ENCODE measurements at places on chromosomes 7 and 10. TPM values are rescaled to one million over a fixed set of nuclear protein-coding genes. Genes with fewer than 3 reads are reported as not detected.

GRCh38 chr10:119651514-119652360 is 557 bp downstream of the BAG3 start:
- peak; percentile 38 for DNase-seq
- peak overlapping the region; percentile 97 for H3K27ac ChIP-seq
- peaks cover 13% of the 10 kb centered on the region for H3K36me3 ChIP-seq
- peaks cover 45% of the 10 kb centered on the region for H3K4me1 ChIP-seq

DNA sequence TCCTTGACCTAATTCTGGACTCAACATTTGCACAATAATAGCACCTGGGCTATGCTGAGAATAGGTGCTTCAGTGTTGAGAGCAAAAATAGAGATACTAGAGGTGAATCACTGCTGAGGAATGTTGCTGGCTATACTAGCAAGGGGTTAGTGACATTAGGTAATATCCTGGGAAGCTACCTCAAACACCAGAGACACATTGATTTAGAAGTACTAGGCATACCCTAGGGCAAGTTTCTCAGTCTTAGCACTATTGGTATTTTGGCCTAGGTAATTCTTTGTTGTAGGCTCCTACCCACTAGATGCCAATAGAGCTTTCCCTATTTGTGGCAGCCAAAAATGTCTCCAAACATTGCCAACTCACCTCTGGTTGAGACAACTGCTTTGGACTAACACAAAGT is 484.0 kb upstream of the MBL2 start:
- DNase-seq: no peak
- no peaks in the 10 kb centered on the region for H3K4me1 ChIP-seq
- H3K27ac ChIP-seq: no peak overlapping the region
- H3K36me3 ChIP-seq: no peaks in the 10 kb centered on the region
- no peaks in the 10 kb centered on the region for H3K27me3 ChIP-seq
- H3K4me3 ChIP-seq: no peak overlapping the region

- no peaks in the 10 kb centered on the region for H3K36me3 ChIP-seq
- H3K4me1 ChIP-seq: peaks cover 20% of the 10 kb centered on the region
- no peak overlapping the region for H3K4me3 ChIP-seq
- H3K27me3 ChIP-seq: peaks cover 10% of the 10 kb centered on the region
Measured at GRCh38 chr7:142301923-142302550, 44.2 kb upstream of the PRSS58 start.

DNA sequence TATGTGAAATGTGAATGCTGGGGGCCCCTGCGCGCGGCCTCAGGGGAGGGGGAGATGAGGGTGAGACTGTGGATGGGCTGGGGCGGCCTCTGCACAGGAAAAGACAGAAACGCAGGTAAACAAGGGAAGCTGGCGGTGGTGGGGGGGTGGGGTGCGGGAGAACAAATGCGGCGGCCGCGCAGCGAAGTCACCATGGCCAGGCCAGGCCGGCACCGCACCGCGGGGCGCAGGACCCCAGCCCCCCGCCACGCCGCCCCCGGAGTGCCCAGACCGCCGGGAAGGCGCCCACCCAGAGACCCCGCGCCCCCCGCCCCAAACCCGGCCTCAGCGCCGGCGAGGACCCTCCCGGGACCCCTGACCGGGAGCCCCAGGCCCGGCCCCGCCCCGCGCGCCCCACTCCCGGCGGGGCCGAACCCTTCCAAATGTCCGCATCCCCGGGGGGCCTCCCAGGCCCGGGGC is 14.5 kb upstream of the DNAAF5 start:
- no peak for DNase-seq
- H3K4me3 ChIP-seq: no peak overlapping the region
- H3K27ac ChIP-seq: no peak overlapping the region
- peaks cover 5% of the 10 kb centered on the region for H3K4me1 ChIP-seq
- H3K27me3 ChIP-seq: peaks cover 1% of the 10 kb centered on the region
- H3K36me3 ChIP-seq: peaks cover 6% of the 10 kb centered on the region

The ZNF277 gene
- 26.6 TPM for total RNA-seq

The EIF3B gene
- 179 TPM for total RNA-seq

- no peak for DNase-seq
- H3K27ac ChIP-seq: no peak overlapping the region
- no peak overlapping the region for H3K4me3 ChIP-seq
- no peaks in the 10 kb centered on the region for H3K4me1 ChIP-seq
- peaks cover 1% of the 10 kb centered on the region for H3K27me3 ChIP-seq
Measured at GRCh38 chr10:20920061-20920460, 22.9 kb upstream of the NEBL start.

The SPDYE16 gene
- total RNA-seq: 0.19 TPM

GRCh38 chr10:33616956-33617355 is 282.5 kb upstream of the NRP1 start:
- H3K27me3 ChIP-seq: peaks cover 7% of the 10 kb centered on the region
- H3K4me3 ChIP-seq: no peak overlapping the region
- H3K27ac ChIP-seq: no peak overlapping the region

GRCh38 chr7:78444267-78444666 is 645.7 kb downstream of the PHTF2 start:
- H3K4me1 ChIP-seq: no peaks in the 10 kb centered on the region
- DNase-seq: no peak
- H3K4me3 ChIP-seq: no peak overlapping the region
- no peak overlapping the region for H3K27ac ChIP-seq
- no peaks in the 10 kb centered on the region for H3K36me3 ChIP-seq

DNA sequence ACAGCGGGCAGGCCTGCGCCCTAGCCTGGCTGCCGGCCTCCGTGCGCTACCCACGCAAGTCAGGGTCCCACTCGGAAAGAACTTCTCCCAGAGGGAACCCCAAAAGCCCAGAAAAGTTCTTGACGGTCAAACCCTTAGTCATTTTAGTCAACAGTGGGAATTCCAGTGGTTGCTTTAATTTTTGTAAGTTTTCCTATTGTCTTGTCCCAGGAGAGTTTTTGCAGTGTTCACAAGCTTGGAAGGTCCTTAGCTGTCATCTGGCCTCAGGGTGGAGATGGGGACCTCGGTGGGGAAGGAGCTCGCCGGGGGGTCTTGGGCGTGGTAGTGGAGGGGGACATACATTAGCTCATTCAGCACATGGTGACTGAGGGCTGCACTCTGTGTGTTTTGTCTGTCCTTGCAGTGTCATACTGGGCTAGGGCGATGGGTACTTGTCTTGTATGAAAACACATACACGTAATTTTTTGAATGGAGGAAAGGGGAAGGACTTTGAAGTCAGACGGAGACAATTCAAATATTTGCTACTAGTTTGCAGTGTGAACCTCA is 736 bp downstream of the MINDY4 start:
- DNase-seq: peak; percentile 36
- peak overlapping the region; percentile 57 for H3K27ac ChIP-seq
- H3K4me3 ChIP-seq: peak overlapping the region; percentile 81
- H3K4me1 ChIP-seq: peaks cover 3% of the 10 kb centered on the region
- no peaks in the 10 kb centered on the region for H3K27me3 ChIP-seq

GRCh38 chr10:33676606-33677339 is 342.3 kb upstream of the NRP1 start:
- H3K4me1 ChIP-seq: no peaks in the 10 kb centered on the region
- H3K27ac ChIP-seq: no peak overlapping the region
- H3K4me3 ChIP-seq: no peak overlapping the region
- H3K36me3 ChIP-seq: no peaks in the 10 kb centered on the region
- DNase-seq: no peak

- H3K36me3 ChIP-seq: peaks cover 3% of the 10 kb centered on the region
- no peak overlapping the region for H3K27ac ChIP-seq
- H3K4me3 ChIP-seq: no peak overlapping the region
- peaks cover 36% of the 10 kb centered on the region for H3K27me3 ChIP-seq
- DNase-seq: no peak
- peaks cover 3% of the 10 kb centered on the region for H3K4me1 ChIP-seq
Measured at GRCh38 chr10:63042256-63042655, 90.9 kb upstream of the NRBF2 start.

DNA sequence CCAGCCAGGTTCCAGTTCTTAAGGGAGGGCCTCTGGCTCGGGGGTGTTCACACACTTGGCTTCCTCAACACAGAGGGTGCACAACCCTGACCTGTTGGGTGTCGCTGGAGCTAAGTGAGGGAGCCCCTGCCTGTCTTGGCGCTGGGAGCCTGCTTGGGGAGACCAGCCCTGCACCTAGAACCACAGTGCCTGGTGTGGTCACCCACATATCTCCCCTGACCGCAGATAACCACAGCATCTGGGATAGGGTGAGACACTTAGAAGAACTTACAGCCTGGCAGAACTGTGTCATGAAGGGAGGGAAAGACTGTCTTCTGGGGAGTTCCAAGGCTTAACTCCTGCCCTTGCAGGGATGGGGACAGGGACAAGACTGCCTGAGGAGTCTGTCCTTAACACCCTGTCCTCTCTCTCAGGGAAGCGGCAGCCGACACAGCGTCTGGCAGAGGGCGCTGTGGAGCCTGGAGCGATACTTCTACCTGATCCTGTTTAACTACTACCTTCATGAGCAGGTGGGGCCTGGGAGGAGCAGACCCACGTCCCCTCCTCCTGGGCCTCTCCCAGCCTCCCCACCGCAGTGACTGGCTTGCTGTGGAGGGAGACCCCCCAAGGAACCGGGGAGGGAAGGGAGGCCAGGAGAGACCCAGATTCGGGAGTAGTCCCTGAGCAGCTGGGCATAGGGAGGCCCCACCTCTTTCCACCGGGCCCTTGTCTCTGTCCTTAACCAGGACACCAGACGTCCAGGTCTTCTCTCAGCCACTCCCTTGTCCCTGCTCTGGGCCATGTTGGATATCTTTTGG is 59.0 kb downstream of the PALD1 start:
- no peak overlapping the region for H3K27ac ChIP-seq

DNA sequence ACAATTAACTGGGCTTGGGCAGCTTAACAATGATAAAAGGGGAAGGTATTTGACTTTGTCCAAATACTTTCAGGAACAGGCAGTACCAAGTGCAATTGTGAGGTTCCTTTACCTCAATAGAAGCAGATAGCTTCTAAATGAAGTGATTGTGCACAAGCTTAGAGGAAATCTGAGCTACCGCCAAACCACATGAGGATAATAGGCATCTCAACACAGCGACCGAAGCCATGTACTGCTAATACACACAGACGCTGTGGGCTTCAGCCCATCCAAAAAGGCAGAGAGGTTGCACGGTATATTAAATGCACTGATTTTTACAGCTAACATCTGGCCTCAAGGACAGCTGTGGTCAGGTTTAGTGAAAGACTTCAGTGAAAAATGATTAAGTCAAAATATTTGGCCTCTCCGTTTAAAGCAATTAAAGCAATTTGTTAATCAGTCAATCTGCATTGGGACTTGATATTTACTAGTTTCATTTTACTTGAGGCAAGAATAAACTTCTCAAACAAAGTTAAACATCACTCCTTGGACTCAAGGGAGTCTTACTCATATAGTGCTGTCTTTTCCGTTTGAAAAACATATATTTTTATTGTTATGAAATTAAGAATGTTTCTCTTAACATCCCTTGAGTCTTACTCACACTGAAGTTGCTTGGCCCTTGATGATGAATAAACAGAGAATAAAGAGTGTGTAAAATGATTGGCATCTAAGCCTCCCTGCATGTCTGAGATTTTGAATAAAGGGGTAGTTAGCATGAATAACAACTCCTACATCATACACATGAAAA is 306.3 kb downstream of the C7orf25 start:
- no peaks in the 10 kb centered on the region for H3K36me3 ChIP-seq
- DNase-seq: no peak
- no peaks in the 10 kb centered on the region for H3K27me3 ChIP-seq
- H3K4me3 ChIP-seq: no peak overlapping the region
- no peaks in the 10 kb centered on the region for H3K4me1 ChIP-seq

The TRIM50 gene
- not detected for total RNA-seq

DNA sequence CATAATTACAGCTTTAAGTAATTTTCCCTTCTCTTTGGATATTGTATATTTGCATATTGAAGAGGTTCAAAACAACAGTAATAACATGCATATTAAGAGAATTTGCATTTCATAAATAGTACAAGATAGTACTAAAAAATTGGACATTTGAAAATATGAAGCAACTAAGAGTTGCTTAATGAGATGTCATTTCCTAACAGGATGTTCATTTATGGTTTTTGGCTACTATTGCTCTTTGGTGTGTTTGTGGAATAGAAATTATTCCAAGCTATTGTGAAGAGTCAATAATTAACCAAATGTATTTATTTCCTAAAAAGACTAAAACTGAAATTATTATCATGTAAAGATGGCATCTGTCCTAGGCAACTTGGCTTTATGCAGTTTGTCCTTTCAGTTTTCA is 4.1 kb upstream of the SGCE start:
- no peak overlapping the region for H3K27ac ChIP-seq
- DNase-seq: no peak
- H3K4me3 ChIP-seq: no peak overlapping the region
- peaks cover 7% of the 10 kb centered on the region for H3K4me1 ChIP-seq
